ENCODE measurements at places on chromosomes 3 and 15. TPM values are rescaled to one million over a fixed set of nuclear protein-coding genes. Genes with fewer than 3 reads are reported as not detected.

The HMG20A gene
- total RNA-seq = 30.9 TPM

The CLRN1 gene
- total RNA-seq = not detected

The RAF1 gene
- total RNA-seq = 178 TPM

The IQGAP1 gene
- total RNA-seq = 96.3 TPM

The DENND6A gene
- 12.7 TPM for total RNA-seq

The MNS1 gene
- total RNA-seq = 2.0 TPM

The PLSCR2 gene
- total RNA-seq = not detected

The CATSPER2 gene
- total RNA-seq = 0.26 TPM

The EPHA6 gene
- 0.35 TPM for total RNA-seq

The ZBBX gene
- total RNA-seq = not detected

The FEZF2 gene
- not detected for total RNA-seq

The LDHAL6B gene
- total RNA-seq = not detected

The ARGFX gene
- total RNA-seq = not detected

The PIF1 gene
- total RNA-seq = 0.28 TPM

The GDPGP1 gene
- total RNA-seq = 16.1 TPM

The SLC2A2 gene
- not detected for total RNA-seq

The HCLS1 gene
- 26.1 TPM for total RNA-seq
